ENCODE measurements at places on chromosomes 16 and 17.

GRCh38 chr17:50196826-50197225, 4.6 kb downstream of the COL1A1 start:
- no peak for DNase-seq

DNA sequence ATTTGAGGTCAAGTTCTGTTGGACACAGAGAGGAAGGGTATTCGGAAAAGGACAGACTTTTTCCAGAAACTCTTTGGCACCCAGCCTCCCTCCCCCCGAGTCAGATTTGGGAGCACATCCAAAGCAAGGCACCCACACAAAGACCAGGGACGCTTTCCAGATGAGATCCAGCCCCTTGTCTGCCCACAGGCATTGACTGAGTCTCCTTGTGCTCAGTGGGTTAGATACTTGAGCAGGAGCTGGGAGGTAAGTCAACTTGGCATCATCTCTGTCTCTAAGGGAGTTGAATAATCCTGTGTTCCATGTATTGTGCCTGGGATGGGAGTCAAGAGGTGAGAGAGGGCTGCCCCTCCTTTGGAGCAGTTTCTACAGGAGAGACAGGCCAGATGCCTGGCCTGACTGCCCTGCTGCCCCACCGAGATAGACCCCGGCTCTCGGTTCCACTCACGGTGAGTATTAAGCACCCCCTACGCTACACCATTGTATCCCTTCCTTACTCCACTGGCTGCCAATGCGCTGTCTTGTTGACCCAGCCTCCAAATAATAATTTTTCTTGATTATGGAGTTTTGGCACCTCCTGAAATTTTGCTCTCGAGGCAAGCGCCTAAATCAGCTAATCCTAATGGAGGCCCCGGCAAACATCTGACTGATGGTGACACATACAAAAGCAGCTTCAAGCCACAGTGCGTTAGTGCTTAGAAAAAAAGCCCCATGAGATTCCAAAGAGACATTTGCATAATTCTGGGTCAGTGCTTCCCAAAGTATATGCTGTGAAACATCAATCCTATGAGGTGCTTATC, 29.6 kb upstream of the MAP3K14 start:
- DNase-seq, result no peak

GRCh38 chr16:56673921-56674320, 4.3 kb downstream of the MT1H start:
- no peak for DNase-seq

- DNase-seq, result no peak
Observed at GRCh38 chr17:58403311-58403710, 14.0 kb downstream of the RNF43 start.

GRCh38 chr17:42422958-42423712, at the start of gene CAVIN1:
TSS of gene CAVIN1 (minus strand) at chr17:42423256. CDS start at chr17:42423097, 159 bp downstream.
- DNase-seq, result peak; percentile 82

- DNase-seq, result no peak
Observed at GRCh38 chr16:80689487-80689886, 114.9 kb downstream of the CDYL2 start.

- DNase-seq, result no peak
Observed at GRCh38 chr17:77419547-77420094, 278.9 kb downstream of the SEC14L1 start.

DNA sequence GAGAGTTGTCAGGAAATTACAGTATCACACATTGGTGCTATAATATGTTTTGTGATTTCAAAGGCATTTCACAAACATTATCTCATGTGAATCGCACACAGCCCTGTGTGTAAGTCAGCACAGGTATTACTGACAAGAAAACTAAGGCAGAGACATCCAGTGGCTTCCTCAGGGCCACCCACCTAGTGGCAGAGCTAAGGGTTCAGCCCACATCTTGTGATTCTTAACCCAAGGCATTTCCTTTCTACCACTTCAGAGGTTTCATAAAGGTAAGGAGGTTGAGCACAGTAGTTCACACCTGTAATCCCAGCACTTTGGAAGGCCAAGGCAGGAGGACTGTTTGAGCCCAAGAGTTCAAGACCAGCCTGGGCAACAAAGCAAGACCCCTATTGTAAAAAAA, 58.2 kb downstream of the STX8 start:
- DNase-seq, result no peak

DNA sequence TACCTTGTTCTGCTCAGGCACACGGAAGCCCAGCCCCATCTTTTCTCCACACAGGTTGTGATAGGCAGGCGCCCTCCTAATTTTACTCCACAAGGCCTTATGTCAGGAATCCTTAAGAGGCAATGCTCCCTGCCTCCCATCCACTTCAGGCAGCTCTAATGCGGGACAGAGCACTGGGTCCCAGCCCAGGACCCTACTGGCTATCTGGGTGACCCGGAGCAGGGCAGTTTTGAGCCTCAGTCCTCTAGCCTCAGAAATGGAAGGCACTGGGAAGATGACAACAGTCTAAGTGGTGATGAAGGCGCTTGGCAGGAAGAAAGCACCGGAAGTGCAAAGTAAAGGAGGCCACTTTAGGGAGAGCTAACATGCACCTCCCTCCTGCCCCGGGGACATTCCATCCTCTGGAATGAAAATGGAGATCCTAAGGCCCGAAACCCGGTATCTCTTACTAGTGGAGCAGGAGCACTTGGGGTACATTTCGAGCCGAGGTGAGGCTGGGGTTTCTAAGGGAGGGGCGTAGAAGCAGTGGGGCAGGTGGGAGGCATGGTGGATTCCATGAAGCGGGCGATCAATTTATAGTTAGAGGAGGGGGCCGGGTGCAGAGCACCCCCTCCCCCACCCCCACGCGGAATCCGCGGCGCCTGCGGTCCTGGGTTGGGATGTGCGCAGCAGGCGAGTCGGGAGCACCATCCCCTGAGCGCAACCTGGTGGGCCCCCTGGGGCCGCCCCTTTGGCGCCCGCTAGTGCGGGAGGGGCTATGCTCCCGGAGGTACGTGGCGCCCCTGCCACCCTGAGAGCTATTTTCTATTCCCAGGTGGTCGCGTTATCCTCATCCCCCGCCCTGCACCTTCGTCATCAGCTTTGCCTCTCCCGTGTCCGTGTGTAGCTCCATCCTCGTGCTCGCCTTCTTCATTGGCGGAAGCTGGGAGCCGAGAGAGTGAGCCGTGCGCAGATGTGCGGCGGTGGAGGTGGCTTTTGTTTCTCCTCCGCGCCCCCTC, 4.9 kb downstream of the MT1F start:
- no peak for DNase-seq

GRCh38 chr16:55949518-55949917, 74.3 kb upstream of the CES5A start:
- no peak for DNase-seq

- DNase-seq, result no peak
Observed at GRCh38 chr17:6457688-6458459, 13.6 kb downstream of the PIMREG start.

GRCh38 chr16:81852347-81852746, 73.3 kb downstream of the PLCG2 start:
- DNase-seq, result no peak

DNA sequence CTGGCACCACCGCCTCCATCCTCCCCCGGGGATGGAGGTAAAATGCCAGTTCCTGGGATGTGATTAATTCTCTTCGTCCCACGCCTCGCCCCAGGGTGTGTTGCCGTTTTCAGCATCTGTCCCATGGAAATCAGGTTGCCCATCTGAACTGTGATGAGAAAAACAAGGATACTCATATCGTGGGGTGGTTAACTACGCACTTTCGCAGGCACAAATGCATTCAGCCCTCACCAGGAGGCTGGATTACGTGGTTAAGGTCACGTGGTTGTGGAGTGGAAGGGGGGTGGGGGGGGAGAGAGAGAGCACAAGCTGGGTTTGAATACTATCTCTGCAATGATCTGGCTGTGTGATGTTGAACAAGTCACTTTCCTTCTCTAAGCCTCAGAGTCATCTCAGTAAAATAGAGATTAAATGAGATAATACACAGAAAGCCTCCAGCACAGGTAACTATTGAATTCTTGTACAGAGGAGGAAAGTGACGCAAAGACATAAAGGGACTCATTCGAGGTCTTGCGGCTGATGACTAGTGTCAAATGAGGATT, 74.7 kb downstream of the BMERB1 start:
- DNase-seq, result no peak

DNA sequence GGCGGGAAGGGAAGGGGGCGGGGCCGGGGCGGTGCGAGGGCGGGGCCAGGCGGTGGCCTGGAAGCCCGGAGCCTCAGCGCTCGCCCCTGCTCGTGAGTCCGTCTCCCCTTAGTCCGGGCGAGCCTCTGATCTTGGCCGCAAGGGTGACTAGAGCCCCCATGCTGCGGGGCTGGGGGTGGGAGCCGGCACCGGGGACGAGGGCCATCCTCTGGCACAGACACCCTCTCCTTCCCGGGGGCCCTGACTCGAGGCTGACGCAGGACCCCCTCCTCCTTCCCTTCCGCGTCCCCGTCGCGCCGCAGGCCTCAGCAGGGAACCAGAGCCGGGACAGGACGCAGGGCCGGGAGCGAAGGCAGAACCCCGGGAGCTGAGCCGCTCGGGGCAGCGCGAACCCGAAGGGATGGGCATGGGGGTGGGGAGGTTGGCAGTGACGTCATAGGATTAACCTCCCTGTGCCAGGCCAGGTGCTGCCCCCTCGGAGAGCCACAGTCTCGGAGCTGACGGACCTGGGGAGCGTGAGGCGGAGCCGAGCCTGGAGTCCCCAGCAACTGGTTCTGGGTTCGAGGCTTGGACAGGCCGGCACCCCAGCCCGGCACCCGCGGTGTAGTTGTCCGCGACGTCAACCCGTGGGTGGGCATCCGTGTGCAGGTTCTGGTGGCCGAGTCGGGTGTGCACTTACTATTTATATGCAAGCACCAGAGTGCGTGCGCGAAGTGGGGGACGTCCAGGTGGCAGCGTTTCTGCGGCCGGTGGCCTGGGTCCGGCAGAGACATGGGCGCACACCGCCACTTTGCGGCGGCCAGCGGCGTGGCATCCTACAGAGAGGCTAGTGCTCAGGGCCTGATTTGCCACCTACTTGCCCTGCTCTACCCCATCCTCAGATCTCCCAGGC, 503 bp upstream of the PLCD3 start:
- peak; percentile 46 for DNase-seq

DNA sequence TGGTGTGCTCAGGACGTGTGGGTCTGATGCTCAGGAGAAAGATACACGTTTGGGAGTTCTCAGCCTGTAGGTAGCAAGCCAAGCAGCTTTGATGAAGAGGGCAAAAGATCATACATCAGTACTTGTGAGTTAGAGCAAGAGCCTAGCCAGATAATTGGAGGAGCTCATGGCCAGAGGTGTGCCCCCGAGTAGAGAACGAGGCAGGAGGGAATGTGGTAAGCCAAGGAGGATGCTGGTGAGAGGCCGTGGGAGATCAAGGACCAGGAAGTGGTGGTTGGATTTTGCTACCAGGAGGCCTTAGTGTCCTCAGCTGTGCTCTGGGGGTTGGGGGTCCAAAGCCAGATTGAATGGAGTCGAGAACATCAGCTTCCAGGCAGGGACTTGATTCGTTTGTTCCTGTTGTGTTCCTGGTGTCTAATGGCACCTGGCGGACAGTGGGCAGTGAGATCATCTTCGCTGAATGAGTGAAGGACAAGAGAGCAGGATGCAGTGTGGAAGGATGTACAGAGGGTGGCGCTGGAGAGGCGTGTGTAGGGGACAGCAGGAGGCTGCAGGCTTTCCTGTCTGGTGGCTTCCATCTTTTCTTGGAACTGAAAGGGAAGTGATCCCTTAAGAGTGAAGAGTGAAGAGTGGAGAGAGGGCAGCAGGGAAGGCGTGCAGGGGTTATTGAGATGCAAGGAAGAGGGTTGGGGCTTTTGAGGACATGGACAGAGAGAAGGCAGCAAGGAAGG, 11.6 kb downstream of the FBXL19 start:
- DNase-seq, result no peak

- no peak for DNase-seq
Observed at GRCh38 chr16:74623839-74624235, 16.9 kb upstream of the GLG1 start.

GRCh38 chr16:75095204-75095621, 21.4 kb downstream of the LDHD start:
- no peak for DNase-seq

- DNase-seq, result no peak
Observed at GRCh38 chr17:20313306-20313705, 154.0 kb downstream of the LGALS9B start.

DNA sequence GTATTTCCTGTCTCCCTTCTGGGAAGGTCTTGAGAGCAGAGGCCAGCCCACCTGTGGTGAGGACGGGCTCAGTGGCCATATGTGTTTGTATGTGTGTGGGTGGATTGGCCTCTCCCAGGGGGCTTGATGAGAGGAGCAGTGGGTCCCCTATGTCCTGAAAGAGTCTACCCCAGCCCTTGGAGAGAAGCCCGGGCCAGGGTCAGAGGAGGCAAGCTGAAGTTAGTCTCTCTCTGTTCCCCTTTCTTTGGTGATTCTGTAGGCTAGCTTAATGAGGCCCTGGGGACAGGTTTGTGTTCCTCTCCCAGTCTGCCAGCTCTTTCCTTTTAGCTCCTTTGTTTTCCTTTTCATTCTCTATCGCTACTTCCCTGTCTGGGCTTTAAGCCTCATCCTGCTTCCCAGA, 23.8 kb upstream of the NFATC3 start:
- no peak for DNase-seq

- no peak for DNase-seq
Observed at GRCh38 chr17:58207451-58207850, 11.6 kb downstream of the MKS1 start.

DNA sequence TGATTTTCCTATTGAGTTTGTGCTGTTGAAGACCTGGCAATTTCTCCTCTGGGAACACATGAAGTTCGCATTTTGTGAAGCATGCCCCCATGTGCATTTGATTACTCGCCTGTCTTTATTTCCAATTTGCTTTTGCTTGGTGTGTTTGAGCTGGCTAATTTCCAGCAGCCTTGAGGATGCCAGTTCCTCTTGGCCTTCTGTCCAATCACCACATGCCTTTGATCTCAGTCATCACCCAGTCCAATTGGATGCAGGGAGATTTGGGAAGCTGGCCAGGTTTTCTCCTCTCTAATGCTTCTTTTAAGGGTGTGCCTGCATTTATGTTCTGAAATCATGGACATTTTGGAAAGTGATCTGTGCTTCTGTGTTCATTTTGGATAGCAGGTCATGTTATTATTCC, 3.8 kb upstream of the TMEM100 start:
- DNase-seq, result peak; percentile 38

DNA sequence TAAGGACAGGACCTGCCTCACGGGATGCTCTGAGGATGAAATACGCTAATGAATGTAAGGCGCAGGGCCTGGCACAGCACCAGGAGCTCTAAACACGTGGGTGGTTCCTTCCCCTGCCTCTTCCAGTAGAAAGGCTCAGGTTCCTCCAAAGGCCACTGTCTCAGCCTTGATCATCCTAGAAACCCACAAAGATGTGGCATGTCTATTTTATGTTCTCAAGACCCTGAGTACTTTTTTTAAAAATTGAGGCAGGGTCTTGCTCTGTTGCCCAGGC, 17.0 kb upstream of the MEAK7 start:
- no peak for DNase-seq

- DNase-seq, result no peak
Observed at GRCh38 chr17:16987830-16988601, 16.1 kb upstream of the TNFRSF13B start.

GRCh38 chr17:51091635-51092034, 29.0 kb downstream of the SPAG9 start:
- DNase-seq, result no peak

- no peak for DNase-seq
Observed at GRCh38 chr16:55330781-55331647, 7.0 kb downstream of the IRX6 start.

Data from retinal pigment epithelial cell (primary cell).